GDM1 (cell line): ENCODE measurements at places on chromosomes 16 and 17.

- peak; percentile 10 for DNase-seq
Measured at GRCh38 chr17:8997994-8998628, 23.2 kb upstream of the NTN1 start.

GRCh38 chr17:67156269-67157199 lies 88.5 kb downstream of the HELZ start:
- DNase-seq: no peak

DNA sequence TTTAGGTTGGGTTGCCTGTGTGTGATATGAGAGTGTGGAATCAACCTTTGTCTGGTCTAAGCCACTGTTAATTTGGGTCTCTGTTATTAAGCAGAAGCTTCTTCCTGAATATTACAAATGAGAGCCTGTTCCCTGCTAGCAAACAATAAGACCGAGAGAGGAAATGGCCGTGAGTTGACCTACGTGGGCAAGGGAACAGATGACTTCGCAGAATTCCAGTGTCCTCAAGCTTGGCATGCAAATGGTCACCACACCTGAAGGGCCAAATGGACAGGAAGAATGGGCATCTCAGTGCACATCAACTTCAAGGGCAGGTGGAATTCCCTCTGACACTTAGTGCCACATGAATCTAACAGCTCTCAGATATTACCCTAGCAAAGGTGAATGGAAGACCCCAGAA lies 250.8 kb upstream of the FOXF1 start:
- no peak for DNase-seq

DNA sequence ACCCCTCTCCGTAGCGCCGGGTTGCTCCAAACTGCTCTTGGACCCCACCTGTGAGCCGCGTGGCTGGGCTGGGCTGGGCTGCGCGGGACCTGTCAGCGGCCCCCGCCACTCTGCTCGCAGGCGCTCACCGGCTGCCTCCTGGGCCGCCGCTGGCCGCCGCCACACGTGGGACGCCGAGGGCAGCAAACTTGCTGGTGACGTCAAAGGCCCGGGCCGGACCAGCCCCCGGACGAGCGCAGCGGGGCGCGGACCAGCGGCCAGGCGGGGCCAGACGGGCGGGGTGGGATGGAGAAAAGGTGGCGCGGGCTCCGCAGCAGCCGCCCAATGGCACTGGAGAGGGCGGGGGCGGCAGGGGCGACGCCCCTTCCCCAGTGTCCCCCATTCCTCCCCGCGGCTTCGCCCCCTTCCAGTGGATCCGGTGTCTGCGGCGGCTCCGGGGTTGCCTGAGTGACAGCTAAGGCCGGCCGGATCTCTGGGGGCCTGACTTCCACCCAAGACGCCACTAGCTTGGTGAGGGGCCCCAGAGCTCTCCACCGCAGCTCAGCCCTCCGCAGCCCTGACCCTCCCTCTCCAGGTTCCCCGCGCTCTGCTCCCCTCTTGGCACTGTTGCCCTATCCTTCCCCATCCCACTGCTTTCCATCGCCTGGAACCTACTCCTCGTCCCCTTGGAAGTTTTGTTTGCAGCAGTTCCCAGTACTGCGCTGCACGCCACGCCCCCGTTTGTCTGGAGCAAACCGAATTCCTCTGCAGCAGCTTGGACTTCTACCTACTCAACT lies at the start of gene HS3ST3A1:
Gene HS3ST3A1 (minus strand): TSS at position 154 of the 776 bp plus-strand sequence. CDS start 800 bp downstream, outside the sequence.
- DNase-seq: no peak

DNA sequence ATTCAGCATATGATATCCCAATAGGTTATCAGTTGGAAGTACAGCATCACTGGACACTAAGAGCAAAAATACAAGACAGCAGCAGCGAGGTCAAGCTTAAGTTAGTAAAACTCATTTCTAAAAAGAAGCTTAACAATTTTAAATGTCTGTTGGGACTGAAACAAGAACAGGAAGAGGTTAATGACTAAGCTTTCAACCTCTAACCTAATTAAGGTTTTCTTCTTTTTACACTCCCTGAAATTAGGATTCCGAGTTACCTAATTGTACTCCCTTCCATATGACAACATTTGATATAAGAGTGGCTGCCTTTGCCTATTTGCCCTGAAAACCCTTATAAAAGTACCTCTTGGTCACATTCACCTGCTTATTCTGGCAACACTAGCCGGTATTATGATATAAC lies 34.3 kb downstream of the CPSF4L start:
- no peak for DNase-seq

DNA sequence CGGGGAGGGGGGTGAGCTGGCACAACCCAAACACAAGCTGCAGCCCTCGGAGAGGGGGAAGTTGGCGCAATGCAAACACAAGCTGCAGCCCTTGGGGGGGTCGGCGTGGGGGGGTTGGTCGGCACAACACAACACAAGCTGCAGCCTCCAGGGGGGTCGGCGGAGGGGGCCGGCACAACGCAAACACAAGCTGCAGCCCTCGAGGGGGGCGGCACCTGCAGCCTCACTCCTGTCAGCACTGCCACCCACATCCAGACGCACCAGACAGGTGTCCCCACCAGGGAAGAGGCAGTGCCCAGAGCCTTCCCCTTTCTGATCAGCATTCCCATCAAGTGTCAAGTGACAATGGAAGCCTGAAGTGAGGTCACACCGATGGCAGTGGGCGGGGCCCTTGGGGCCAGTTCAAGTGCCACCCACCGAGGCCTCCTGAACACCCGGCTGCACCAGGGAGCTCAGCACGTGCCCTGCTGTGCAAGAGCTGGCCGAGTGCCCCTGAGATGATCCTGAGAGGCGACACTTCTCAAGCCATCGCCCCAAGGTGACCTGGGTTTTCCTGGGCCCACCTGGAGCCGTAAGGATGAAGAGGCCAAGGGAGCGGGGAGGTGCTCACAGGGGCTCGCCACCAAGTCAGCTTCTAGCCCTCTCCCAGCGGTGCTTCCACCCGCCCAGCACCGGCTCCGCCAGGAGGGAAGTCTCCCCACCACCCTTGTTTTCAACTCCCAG lies 59.3 kb downstream of the KLHDC4 start:
- no peak for DNase-seq

DNA sequence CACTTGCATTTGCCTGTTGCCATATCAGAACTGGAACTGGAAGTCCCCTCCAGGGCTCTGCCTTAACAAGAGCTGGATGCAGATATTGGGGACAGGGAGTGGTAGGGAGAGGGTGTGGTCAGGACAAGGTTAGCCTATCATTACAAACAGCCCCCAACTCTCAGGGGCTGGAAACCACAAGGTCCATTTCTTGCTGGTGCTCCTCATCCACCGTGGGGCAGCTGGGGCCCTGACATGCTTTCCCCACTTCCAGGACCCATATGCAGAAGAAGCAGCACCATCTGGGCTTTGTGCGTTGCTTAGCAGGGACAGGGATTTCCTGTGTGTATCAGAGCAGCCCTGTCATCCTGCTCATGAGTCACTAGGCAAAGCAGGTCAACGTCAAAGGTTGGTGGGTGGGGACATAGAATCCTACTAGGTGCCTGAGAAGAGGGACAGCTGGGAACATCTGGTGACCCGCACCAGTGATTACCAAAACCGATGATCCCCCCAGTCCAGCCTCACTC lies 26.9 kb downstream of the RGS9 start:
- no peak for DNase-seq

DNA sequence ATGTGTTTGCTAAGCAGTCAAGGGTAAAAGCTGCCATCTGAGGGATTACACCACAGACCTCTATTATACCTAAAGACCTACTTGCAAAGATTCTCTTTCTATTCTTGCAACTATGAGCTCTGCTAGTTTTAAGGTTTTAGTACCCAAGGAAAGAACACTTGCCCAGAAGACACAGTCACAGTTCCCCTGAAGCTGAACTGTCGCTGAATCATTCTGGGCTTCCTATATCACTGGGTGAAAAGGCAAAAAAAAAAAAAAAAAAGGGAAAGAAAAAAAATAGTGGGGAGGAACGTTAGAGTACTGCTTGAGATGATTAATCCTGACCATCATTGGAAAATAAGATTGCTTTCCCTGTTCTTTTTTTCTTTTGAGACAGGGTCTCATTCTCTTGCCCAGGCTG lies 37.9 kb downstream of the LYRM1 start:
- no peak for DNase-seq

- no peak for DNase-seq
Measured at GRCh38 chr17:72004011-72004427, 116.8 kb upstream of the SOX9 start.

DNA sequence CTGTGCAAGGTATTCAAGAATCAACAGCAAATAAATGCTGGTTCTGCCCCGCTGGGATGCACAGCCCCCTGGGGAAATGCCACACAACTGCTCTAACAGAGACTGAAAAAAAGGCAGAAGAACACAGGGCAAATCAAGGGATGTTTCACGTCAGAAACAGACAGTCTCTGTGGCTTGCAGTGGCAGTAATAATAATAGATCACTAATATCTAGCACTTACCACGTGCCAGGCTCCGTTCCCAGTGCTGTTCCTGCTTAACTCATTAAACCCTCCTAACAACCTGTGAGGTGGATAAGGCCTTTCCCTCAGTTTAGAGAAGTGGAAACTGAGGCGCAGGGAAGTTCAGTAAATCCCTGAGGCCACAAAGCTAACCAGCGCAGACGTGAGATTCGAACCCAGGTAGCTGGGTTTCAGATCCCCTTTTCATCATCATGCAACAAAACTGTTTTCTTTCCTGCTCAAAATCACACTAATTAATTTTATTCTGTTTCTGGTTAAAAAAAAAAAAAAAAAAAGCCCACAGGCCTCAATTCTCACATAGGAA lies 36.7 kb downstream of the ARHGAP17 start:
- no peak for DNase-seq

DNA sequence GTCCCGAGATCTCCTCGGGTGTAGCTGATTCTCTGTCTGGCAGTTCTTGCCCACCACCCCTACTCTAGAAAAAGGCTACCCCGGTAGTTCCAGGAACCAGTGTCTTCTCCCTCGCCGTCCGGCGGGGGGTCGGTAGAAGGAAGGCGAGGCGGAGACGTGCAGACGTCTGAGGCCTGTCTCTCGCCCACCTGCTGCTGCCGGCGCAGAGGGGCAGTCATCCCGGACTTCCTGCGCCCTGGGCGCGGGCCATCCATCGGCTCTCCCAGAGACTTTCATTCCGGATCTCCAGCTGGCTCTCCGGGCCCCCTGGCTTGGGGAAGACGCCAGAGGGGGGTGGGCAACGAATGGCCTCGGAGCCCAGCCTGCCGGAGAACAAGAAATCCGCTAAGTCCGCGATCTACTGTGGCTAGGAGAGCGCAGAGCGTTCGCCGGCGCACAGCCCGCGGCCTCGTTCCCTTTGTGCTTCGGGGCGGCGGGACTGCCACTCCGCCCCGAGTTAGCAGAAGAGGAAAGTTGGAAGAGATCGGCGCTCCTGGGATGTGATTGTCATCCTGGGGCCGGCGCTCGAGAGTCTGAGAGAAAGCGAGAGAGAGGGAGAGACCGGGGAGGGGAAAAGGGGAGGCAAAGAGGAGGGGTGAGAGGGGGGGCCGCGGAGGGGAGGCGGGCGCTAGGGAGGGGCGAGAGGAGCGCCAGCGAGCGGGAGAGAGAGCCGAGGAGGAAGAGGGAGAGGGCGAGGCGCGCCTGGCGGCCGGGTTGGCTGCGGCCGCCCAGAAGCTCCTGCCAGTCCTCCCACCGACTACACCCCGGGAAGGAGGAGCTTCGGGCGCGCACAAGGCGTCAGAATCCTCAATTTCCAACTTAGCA lies at the start of gene IRX5:
Gene IRX5 (plus strand): TSS at position 861 of the 864 bp plus-strand sequence. CDS start 334 bp downstream, outside the sequence.
- peak; percentile 87 for DNase-seq

GRCh38 chr17:70622368-70623260 lies 453.3 kb downstream of the KCNJ2 start:
- peak; percentile 6 for DNase-seq

- DNase-seq: no peak
Measured at GRCh38 chr16:87063543-87063942, 253.6 kb downstream of the C16orf95 start.

DNA sequence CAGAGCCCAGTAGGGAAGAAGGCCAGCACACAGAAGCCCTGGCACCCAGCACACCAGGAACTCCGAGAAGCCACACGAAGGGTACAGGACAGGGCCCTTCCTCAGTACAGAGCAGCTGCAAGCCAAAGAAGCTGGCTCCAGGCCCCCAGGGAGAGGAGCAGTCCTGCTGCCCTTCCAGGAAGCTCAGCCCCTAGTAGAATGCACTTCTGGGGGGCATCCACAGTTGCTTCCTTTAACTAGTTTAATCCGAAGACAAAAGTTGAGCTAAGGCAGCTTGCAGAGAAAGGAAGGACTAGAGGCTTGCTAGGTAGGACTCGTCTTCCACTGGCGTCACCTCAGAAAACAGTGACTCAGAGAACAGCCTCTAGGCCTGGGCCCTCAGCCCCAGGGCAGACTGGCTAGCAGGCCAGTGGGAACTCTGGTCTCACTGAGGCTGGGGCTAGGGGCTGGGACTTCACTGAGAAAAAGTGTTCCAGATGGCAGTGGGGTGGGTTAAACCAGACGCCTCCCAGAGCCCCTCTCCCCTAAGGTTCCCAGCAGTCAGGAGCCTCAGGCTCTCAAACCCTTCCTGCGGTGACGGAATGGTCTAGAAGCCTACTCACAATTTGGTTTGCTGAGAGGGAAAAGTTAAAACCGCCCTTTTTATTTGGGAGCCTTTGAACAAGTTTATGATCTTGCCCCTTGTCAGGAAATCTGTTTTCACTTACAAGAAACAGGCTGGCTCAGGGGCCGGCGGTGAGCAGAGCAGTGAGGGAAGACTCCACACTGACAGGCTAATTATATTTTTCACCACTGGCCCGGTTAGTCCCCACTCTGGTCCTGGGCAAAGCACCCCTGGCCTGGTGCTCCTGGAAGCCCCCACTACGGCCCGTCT lies 41.4 kb downstream of the ACTG1 start:
- no peak for DNase-seq

DNA sequence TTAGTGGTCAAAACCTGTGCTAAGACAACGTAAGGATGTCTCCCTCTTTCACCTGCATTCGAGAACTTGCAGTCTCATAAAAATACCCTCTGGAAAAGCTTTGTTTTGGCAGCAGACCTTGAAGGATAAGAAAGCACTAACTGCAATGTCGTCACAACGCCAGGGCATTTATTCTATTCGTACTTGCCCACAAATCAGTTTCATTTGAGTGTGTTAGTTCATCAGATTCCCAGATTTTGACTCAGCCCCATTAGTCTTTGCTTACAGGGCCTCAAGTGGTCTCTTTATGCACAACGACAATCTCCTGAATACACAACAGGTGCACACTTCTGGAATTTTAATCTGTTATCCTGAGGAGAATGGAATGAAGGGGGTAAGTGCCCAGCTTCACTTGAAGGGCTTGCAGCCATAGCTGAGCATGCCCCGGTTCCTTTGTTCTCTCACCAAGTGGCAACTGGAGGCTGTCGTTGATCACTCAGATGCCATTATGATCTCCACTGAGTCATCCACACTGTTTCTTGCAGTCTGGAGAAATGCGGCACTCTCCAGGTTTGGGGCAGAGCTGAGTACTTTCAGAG lies 58.8 kb downstream of the CLEC19A start:
- DNase-seq: no peak

- no peak for DNase-seq
Measured at GRCh38 chr17:16878084-16878483, 93.8 kb downstream of the TNFRSF13B start.

DNA sequence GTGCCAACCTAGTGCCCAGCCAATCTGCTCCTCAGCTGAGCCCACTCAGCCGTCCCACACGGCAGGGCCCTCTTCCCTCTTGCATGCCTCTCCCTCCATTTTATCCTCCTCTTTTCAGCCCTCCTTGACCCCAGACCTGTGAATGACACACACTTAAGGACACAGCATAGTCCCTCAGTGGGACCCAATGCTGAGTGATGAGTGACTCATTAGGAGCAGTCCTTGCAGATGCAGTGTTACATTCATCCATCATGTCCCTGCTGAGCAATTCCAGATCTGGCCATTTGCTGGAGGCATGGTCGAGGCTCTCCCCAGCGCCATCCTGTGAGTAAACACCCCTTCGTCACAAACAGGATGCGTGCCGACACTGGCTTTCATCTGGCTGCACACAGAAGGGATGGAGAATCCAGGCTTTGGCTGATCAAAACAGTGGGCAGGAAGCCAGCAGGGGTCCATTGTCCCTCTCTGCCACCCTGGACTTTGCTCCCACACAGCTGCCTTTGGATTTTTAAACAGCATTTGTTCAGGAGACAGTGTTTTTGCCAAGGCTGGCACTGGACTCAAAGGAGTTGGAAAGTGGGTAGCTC lies 122.6 kb downstream of the AXIN2 start:
- no peak for DNase-seq
